ENCODE measurements at places on chromosomes 7 and 10. TPM values are rescaled to one million over a fixed set of nuclear protein-coding genes. Genes with fewer than 3 reads are reported as not detected.
A peak's percentile ranks its signal among the peaks of the same experiment; 100 is the strongest.

Gene ERCC6
- total RNA-seq, result 33.2 TPM

Gene ATOH7
- 0.16 TPM for total RNA-seq

Gene DGKI
- total RNA-seq, result 1.3 TPM

Gene TWIST1
- total RNA-seq, result 1.3 TPM

Gene FAM13C
- total RNA-seq, result 8.8 TPM

Gene VAX1
- total RNA-seq, result not detected

Gene LRRC18
- not detected for total RNA-seq

DNA sequence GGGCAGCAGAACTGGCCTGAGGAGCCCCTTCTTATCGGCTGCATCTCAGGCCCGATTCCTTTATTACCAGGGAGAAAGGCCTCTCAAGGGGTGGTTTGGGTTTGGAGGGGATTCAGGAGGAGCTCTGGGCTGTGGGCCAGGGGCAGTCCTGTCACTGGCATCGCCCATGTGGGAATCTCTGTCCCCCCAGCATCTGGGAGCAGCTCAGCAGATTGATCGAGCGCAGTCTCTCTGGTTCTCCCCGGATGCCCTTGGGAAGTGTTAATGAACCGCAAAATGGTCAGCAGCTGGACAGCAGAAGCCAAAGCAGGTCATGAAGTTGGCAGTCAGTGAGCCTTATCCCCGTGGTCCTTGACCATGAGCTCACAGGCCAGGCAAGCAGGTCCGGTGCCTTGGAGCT, 104.4 kb upstream of the ANLN start:
- DNase-seq, result peak; percentile 65

- peak; percentile 52 for DNase-seq
Observed at GRCh38 chr7:156139633-156140032, 327.4 kb upstream of the SHH start.

DNA sequence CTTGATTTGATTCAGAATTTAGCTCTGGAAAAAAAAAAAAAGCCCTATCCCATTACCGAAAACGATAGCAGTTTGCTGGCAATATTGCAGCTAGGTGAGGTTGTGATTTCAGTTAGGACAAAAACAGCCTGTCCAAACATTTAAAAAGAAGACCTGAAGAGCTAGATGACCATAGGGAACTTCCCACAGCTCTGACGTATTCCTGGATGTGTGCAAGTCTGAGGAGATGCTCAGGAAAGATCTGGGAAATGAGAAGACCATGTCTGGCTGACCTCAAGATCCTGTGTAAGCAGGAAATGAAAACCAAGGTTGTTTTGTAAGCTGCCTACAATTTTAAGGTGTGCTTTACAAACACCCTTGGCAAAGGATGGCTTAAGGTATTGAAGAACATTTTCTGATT, 88.7 kb downstream of the RAMP3 start:
- no peak for DNase-seq

- DNase-seq, result peak; percentile 83
Observed at GRCh38 chr10:30687698-30688213, 58.2 kb upstream of the LYZL2 start.

DNA sequence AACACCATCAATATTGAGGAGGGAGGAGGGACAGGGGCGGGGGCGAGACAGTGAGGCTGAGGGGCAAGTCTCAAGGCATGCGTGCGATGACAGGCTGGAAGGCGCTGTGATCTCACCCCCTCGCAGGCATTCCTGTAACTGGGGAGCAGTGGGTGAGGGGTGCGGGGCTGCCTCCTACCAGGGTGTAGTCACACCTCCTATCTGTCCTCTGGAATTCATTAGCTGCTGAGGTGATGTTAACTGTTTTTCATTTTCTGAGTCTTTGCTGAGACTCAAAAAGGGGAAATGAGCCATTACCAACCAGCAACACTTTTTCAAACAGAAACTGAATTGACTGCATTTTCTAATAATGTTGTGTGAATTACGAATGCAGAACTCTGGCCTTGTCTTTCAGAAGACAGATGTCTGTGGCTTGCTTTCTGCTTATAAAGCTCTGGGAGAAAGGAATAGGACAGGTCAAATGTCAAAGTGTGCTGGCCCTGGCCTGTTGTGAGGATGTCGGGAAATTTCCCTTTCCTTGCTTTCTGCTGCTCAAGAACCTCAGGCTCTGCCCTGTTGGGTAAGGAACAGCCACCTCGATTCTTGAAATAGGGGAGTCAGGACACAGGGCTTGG, 23.7 kb upstream of the CDH23 start:
- DNase-seq, result no peak

GRCh38 chr10:123909426-123909825, 17.8 kb upstream of the CPXM2 start:
- DNase-seq, result no peak

GRCh38 chr7:43735802-43736603, 6.7 kb upstream of the COA1 start:
- DNase-seq, result no peak

DNA sequence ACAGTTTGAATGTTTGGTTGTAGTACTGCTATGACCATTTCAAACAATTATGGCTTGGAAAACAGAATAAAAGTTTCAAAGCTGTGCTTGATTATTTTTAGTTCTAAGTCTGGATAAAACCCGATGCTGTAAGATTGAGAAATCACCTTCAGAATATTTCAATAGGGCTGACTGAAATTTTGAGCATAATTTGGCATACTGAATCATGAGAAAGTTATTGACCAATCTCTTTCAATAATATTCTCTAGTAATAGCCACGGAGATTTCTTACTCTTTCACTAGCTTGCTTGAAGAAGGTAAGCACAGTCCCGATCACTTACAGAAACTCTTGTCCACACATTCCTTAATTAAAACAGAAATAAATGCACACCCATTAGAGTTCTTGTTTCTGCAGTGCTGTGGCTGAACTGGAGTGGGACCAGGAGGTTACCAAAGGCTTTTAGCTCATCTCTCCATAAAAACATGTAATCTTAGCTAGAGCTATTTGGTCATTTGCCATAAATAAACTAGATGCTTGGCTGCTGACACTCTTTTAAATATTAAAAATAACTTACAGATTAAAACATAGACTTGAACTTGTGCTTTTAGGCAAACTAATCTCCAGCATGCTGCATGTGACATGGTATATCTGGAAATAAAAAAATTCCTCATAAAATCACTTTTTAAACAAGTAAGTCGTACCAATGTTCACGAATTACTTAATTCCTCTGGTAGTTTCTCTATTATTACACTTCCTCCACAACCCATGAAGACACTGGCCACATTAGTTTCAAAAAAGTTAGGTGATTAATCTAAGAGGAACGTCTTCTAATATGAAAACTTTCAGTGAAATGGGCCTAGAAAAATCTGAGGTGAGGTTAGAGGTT, 97.8 kb downstream of the AGMO start:
- DNase-seq, result no peak

DNA sequence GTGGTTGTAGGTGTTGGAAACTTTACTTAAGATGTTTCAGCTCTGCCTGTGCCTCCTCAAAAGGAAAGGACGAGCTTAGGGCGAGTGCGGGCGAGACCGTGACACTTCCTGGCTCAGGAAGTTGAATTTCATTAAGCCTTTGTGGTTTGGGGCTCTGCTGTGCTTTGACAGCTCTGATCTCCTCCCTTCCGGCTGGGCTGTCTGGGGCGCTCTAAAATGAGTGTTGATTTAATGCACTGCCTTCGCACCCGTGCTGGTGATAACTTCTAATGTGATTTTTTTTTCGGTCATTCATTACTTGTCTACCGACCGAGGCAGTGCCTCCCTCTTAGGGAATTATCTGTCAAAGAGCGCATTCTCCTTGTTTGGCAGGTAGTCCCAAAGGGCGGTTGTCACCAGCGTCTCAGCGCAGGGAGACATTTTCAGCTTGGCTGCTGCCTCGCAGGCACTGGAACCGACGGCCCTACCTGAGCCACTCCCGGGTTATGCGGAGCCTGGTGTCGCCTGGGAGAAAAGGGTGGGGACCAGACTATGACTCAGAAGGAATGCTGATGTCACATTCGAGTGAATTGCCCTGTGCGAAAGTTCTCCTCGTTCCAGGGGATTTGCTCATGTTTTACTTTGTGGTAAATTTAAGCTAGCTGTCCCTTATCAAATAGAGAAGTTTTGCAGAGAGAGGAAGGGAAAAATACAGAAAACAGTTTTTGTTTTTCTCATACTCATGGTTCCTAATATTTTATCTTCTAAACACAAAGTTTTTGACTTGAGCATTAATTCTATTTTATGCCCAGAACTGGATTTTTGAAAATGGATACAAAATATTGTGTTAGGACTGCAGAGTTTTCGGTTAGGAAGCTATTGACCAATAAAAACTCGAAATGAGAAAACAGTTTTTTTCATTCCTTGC, 920 bp downstream of the TES start:
- peak; percentile 91 for DNase-seq

- DNase-seq, result no peak
Observed at GRCh38 chr7:153590571-153590970, 461.6 kb upstream of the DPP6 start.

DNA sequence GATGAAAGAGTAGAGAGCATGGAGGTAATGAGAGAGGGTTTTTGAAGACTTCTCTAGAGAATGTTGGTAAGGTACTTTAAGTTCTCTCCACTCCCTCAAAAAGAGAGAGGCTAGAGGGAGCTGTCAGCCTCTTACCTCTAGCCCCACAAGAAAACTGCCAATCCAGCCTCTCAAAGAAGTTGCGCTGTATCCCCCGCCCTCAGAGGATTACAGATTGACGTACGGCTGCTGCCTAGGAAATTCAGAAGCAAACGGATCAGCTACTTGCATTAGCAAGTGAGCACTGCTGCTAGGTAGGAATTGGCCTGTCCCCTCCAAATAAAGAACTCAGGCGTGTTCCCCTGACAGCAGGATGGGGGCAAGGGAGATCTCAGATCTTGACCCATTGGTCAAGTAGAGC, 34.2 kb downstream of the TYW1B start:
- no peak for DNase-seq

DNA sequence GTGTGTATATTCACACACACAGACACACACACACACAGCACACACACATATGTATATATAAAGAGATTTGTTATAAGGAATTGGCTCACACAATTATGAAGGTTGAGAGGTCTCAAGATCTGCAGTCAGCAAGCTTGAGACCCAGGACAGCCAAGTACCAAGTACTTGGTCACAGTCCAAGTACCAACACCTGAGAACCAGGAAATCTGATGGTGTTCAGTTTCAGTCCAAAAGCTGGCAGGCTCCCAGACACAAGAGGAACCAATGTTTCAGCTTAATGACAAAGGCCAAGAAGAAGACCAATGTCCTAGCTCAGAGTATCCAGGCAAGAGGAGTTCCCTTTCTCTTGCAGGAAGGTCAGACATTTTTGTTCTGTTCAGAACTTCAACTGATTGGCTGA, 780.2 kb downstream of the MAGI2 start:
- no peak for DNase-seq

DNA sequence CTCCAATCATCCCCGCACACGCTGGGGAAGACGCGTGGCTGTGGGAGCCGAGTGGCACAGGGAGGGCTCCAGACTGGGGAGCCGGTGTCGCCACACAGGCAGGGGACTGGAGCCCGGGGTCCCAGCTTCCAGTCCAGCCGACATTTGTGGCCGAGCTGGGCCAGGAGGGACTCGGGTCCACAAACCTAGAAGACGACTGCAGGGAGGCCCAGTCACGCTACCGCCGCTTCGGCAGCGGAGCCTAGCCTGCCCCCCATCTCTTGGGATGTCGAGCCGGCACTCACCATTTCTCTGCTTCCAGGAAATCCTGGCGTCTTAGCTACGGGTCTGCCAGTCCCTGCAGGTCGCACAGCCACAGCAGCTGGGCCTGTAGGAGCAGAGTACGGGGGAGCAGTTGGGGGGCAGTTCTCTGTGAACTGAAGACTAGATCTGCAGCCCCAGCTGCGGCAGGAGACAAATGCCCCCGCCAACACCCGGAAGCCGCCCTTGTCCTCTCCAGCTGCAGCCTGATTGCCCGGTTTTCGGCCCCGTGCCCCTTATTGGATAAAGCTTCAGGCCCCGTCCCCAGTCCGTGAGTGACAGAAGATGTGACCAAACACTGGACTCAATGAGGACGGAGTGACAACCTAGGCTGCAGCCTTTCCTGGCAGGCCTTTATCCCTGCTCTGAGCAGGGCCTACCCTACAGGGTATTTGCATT, 270.7 kb downstream of the ZNF33B start:
- DNase-seq, result peak; percentile 93

DNA sequence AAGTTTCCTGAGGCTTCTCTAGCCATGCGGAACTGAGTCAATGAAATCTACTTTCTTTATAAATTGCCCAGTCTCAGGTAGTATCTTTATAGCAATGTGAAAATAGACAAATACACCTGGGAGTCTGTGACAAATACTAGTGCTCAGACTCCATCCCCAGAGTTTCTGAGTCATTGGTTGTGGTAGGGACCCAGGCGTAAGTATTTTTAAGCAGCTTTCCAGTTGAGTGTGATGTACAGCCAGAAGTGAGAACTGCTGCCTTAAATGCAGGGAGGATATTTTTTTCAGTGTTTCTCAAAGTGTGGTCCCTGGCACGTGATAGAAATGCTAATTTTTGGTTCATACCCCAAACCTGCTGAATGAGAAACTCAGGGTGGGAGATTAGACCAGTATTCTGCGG, 121.7 kb downstream of the SORCS3 start:
- DNase-seq, result no peak

DNA sequence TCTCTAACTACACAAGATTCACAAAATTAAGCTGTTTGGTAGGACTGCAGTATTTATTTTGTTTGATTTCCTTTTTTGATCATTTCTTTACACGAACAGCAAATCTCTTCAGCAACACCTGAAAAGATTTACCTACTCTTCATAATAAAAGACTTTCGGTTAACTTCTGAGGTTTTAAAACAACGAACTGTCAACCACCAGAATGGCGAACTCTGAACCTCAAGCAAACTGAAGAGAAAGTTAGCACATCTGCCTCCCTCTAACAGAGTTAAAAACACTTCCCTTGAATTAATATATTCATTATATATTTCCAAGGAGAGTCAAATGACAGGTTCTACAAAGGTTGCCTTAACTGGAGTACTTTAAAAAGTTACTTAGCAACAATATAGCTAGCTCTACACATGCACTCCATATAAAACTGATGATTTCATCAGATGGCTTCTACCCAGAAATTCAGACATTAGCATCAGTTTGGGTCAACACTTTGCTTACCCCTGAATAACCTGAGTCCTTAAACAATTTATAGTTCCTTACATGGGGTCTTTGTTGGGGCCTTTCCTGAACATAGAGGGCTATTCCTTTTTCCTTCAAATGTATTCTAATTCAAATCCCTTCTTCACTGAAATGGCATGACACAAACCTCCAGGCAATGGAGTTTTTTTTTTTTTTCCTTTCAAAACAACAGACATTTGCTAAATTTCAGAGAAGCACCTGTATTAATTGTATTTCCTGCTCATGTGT, 118.3 kb downstream of the SEM1 start:
- DNase-seq, result no peak

GRCh38 chr10:103736763-103737162, 118.6 kb downstream of the SH3PXD2A start:
- no peak for DNase-seq

DNA sequence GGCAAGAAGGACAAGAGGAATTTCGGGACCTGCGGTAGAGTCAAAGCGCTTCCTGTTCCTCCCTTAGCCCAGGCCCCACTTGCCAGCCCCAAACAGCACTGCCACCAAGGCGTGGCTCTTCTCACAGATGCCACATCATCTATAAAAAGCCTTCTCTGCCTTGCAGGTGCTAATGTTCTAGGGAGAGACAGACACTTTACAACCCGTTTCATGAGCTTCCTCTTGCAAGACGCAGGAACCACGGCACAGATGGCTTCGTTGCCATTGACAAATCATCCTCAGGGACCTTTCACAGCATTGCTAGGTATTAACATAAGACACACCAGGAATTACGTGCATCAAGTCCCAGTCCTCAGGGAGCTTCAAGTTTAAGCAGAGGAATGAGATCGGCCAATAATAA, 180.9 kb downstream of the JCAD start:
- DNase-seq, result no peak
